ENCODE measurements at places on chromosomes 6 and 20. TPM values are rescaled to one million over a fixed set of nuclear protein-coding genes. Genes with fewer than 3 reads are reported as not detected.

The ULBP2 gene
- 0.99 TPM for total RNA-seq

The LY6G6C gene
- total RNA-seq, result not detected

The OR2H1 gene
- total RNA-seq, result not detected

The EPPIN gene
- total RNA-seq, result not detected

The PACSIN1 gene
- total RNA-seq, result 2.2 TPM

The PKHD1 gene
- total RNA-seq, result not detected

The PI16 gene
- total RNA-seq, result 2.0 TPM

The CST2 gene
- not detected for total RNA-seq

The SCRT2 gene
- not detected for total RNA-seq

The TINAG gene
- not detected for total RNA-seq

The CRIP3 gene
- total RNA-seq, result 0.50 TPM

The UBE2C gene
- total RNA-seq, result 219 TPM

The ATAT1 gene
- 7.5 TPM for total RNA-seq

The TMEM74B gene
- total RNA-seq, result 0.55 TPM

The AIG1 gene
- 9.2 TPM for total RNA-seq

The ADAM33 gene
- not detected for total RNA-seq

The EPM2A gene
- total RNA-seq, result 7.0 TPM

The RSPO3 gene
- total RNA-seq, result not detected

The NKAIN4 gene
- not detected for total RNA-seq

The CRISP2 gene
- total RNA-seq, result not detected

The OPN5 gene
- not detected for total RNA-seq

The CTAGE9 gene
- not detected for total RNA-seq

The WFDC12 gene
- not detected for total RNA-seq

The MYCT1 gene
- not detected for total RNA-seq

The SCGN gene
- not detected for total RNA-seq

The BPIFB4 gene
- not detected for total RNA-seq

The TGM2 gene
- total RNA-seq, result 0.35 TPM

The RNF8 gene
- 31.1 TPM for total RNA-seq

The DNAH8 gene
- total RNA-seq, result 0.12 TPM

The MATN4 gene
- 0.64 TPM for total RNA-seq

The FYN gene
- total RNA-seq, result 266 TPM

The TSPO2 gene
- not detected for total RNA-seq

The OXT gene
- not detected for total RNA-seq

The DEFB124 gene
- not detected for total RNA-seq

The EYS gene
- total RNA-seq, result not detected

The OR12D3 gene
- not detected for total RNA-seq

The HMGCLL1 gene
- total RNA-seq, result not detected

The GSTA2 gene
- total RNA-seq, result not detected

The GPR63 gene
- 3.3 TPM for total RNA-seq

The SYTL3 gene
- total RNA-seq, result 112 TPM

The ROS1 gene
- total RNA-seq, result not detected

The TRIM10 gene
- total RNA-seq, result not detected

The HEY2 gene
- total RNA-seq, result not detected

The FGD2 gene
- total RNA-seq, result 15.6 TPM

The NRSN1 gene
- total RNA-seq, result not detected

The HINT3 gene
- total RNA-seq, result 8.7 TPM

The CD24 gene
- not detected for total RNA-seq
